Hematopoietic multipotent progenitor cell treated with erythropoietin and hydrocortisone succinate and interleukin-3 and kit ligand, for 8 days (in vitro differentiated cells): ENCODE measurements at places on chromosomes 13 and 19.

GRCh38 chr19:20209051-20209450 lies 42.0 kb downstream of the ZNF486 start:
- no peak for DNase-seq

- DNase-seq: no peak
These were observed 5.0 kb downstream of the WASF3 start for GRCh38 chr13:26562512-26562890.

- peak; percentile 75 for DNase-seq
These were observed 5.8 kb upstream of the FCGRT start for GRCh38 chr19:49506575-49507105.

DNA sequence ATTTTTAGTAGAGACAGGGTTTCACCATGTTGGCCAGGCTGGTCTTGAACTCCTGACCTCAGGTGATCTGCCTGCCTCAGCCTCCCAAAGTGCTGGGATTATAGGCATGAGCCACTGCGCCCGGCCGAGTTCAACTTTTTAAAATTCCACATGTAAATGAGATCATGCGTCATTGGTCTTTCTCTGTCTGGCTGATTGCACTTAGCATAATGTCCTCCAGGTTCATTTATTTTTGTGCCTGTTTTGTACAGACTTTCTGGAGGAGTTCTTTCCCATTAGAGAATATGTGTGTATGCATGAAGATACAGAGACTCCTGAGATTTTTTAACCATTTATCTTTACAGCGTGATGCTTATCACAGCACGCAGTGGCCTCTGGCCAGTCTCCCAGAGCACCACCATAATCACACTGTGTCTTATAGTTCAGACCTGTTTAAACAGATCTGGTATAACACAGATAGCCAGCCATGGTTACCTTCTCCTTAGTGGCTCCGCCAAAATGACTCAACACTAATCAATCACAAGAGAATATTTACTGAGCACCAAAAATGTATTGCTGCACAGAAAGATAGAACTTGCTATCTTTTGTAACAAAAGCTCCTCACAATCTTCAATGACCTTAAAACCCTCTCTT lies 11.4 kb upstream of the STARD13 start:
- DNase-seq: peak; percentile 66

DNA sequence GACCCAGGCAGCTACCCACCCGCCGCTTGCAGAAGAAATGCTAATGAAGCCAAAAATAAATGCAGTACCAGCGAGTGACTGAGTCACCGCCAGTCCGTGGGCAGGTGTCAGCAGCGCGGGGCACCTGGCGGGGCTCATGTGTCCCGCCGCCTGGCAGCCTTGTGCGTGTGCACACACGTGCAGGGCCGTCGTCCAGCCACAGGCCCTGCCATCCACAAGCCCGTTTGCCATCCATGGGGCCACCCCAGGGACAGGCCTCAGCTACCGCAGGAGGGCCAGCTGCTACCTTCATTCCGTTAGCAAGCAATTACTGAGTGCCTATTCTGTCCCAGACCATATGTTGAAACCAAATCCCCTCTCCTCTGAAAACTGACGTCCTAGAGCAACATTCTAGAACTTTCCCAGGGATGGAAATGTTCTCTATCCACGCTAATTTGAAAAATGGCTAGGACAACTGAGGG lies 20.5 kb downstream of the NCAN start:
- DNase-seq: no peak

GRCh38 chr13:72127031-72127430 lies 260.0 kb upstream of the DACH1 start:
- DNase-seq: no peak

GRCh38 chr13:104832231-104832630 lies 1703.2 kb downstream of the EFNB2 start:
- no peak for DNase-seq
